ENCODE measurements at places on chromosomes 12 and 14.

- DNase-seq = peak; percentile 63
These were observed 35.5 kb upstream of the TSPAN9 start for GRCh38 chr12:3041558-3042164.

- no peak for DNase-seq
These were observed 230.9 kb upstream of the ARID2 start for GRCh38 chr12:45498645-45499044.

DNA sequence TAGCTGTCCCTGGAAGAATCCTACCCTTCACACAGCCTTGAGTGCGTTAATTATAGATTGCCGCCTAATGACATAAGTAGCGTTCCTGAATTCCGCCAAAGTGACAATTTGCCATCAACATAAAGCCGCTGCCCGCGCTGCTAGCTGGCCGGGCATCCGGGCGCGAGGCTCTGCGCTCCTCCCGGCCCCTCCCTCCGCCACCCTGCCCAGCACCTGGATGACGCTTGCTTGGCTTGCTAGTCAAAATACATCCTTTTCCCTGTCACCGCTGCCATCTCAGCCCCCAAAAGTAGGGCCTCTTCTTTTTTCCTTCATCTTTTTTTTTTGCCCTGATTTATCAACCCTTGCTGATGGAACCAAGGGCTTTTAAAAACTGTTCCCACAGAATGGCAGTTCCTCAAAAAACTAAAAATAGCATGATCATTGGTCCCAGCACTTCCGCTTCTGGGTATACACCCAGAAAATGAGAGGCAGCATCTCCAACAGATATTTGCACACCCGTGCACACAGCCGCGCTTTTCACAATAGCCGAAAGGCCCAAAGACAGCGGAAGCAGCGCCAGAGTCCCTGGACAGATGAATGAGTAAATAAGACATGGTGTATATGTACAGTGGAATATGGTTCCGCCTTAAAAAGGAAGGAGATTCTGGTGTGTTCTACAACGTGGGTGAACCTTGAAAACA, 235.2 kb downstream of the BCL11B start:
- DNase-seq = no peak

GRCh38 chr12:114625294-114625851, 58.6 kb downstream of the TBX3 start:
- no peak for DNase-seq

- DNase-seq = no peak
These were observed 93.9 kb downstream of the FGD4 start for GRCh38 chr12:32493282-32493681.

DNA sequence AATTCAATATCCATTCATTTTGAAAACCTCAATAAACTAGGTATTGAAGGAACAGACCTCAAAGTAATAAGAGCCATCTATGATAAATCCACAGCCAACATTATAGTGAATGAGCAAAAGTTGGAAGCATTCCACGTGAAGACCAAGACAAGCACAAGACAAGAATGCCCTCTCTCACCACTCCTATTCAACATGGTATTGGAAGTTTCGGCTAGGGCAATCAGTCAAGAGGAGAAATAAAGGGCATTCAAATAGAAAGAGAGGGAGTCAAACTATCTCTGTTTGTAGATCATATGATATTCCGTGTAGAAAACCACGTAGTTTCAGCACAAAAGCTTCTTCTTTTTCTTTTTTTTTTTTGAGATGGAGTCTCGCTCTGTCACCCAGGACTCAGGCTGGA, 550.3 kb downstream of the FSCB start:
- no peak for DNase-seq
